ENCODE measurements at places on chromosomes 1 and 21.

GRCh38 chr21:46190491-46191131 lies 6.4 kb upstream of the SPATC1L start:
- no peak for DNase-seq

- DNase-seq = no peak
Observed at GRCh38 chr1:208641579-208642280, 397.5 kb upstream of the PLXNA2 start.

DNA sequence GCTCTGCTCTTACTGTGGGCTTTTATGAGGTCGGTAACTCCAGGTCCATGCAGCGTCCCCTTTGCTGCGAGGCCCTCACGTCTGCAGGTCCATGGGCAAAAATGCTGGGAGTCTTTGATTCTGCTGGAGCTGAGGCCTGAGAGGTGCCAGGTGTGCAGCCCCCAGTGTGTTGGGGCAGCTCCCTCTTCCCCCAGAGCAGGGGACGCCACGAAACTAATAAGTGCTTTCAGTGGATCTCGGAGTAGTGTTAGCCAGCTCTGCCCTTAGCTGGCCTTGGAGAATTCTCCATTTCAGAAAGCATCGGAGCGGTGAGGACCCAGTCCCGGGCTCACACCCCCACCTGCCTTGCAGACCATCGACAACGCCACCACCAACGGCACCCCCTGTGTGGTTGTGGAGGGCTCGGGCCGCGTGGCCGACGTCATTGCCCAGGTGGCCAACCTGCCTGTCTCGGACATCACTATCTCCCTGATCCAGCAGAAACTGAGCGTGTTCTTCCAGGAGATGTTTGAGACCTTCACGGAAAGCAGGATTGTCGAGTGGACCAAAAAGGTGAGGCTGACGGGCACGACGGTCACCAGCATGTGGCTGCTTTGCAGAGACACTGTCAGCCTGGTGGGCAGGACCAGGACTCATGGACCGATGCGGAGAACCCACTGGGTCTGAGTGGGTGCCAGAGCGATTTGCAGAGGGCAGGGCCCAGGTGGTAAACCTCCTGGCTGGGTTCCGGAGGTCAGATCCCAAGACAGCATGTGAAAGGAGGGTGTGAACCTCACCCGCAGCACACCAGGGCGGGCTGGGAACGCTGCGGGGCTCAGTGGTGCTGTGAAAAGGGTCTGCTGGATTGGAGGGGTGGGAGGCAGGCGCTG lies 25.5 kb downstream of the TRPM2 start:
- no peak for DNase-seq

GRCh38 chr1:43009274-43009673 lies 50.6 kb upstream of the SLC2A1 start:
- no peak for DNase-seq

GRCh38 chr1:54359393-54360162 lies 46.6 kb downstream of the SSBP3 start:
- DNase-seq = no peak

DNA sequence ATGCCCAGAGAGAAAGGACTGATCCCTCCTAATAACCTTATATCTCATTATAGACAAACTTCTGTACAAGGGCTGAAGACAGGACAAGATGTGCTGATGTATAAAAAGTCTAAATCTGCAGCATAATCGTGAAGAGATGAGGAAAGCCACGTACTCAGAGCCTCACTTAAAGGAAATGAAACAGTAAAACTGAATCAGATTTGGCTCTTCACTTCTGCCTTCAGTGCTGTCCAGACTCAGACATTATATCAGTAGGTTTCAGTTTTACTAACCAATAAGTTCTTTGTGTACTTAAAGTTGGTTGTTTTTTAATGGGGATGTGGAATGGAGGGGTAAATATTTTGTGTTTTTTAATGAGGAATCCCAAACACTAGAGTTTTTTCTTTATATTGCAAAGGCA lies 45.3 kb upstream of the RGS1 start:
- no peak for DNase-seq

GRCh38 chr1:57489358-57490036 lies 65.6 kb upstream of the DAB1 start:
- no peak for DNase-seq

DNA sequence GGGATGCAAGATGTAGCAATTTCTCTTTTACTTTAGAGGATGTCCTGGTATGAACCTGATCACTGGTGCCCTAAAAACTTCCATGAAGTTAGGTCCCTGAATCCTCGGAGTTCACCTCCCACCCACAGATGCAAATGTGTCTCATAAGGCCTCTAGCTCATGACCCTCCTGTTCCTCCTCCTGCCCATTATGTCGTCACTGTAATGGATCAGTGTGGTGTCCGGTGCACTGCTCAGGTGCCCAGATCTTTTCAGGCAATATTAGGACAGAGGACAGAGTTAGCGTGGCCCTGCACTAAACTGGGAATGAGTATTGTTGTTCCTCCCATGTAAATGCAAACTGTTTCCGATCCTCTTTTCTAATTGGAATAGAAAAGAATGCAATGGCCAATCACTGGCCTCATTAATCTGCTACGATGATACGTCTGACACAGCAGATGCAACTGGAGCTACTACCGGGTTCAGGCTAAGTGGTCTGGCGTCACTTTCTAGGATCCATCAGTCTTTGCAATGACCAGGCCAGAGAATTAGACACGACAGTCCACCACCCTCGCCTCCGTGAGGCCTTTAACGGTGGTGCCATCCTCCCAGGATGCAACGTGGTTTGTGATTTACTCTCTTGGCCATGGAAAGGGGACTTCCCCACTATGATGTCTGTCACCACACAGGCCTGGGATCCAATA lies 3.4 kb upstream of the COL6A2 start:
- no peak for DNase-seq
